ENCODE measurements at places on chromosomes 4 and X.

GRCh38 chr4:130127297-130127696, 1031.3 kb downstream of the C4orf33 start:
- DNase-seq, result no peak

DNA sequence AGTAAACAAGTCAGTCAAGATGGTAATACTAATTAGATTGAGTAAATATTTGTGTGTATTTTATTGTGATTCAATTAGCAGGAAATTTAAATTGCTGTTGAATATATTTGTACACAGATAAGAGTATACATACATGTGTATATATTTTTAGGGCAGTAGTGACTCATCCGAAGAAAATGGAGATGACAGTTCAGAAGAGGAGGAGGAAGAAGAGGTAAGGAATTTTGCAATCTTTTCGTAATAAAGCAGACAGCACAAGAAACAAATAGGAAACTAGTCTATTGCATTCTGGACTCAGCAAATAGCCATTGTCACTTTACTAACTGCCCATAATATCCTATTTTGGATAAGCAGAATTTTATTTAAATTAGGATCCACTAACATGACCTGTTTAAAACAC, 6.6 kb downstream of the IBSP start:
- DNase-seq, result no peak

DNA sequence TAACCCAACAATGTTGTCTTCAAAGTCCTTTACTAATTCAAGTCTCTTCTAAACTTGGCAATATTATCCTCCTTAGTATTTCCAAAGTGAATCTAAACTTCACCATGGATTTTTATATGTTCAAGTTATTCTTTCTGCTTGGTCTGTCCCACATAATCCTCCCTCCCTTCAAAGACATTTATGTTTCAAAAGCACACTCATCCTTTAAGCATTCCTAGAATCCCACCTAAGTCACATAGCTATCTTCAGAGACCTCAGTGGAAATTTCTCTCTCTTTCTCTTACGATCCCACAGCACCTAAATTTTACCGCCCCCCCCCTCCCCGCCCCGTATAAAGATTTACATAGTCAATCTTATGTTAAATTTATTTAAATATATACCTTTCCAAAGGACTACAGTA, 314.9 kb upstream of the GRIA3 start:
- DNase-seq, result no peak

DNA sequence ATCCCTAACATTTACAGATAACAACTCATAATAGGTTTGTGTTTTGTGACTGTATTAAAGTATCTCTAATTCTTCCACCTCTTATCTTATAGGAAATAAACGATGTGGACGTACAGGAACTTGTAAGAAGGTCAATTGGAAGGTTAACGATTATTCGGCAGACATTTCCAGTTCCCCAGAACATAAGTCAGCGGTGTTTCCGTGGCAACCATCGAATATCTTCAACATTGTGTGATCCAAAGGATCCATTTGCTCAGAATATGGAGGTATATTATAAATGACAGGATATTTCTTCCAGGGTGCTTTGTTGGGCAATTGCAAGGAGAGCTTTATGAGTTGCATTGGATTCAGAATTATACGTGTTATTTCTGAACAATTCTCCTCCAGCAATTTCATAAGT, 611.9 kb upstream of the ATOH1 start:
- no peak for DNase-seq

GRCh38 chrX:46254641-46255040, 290.6 kb downstream of the ZNF674 start:
- no peak for DNase-seq

DNA sequence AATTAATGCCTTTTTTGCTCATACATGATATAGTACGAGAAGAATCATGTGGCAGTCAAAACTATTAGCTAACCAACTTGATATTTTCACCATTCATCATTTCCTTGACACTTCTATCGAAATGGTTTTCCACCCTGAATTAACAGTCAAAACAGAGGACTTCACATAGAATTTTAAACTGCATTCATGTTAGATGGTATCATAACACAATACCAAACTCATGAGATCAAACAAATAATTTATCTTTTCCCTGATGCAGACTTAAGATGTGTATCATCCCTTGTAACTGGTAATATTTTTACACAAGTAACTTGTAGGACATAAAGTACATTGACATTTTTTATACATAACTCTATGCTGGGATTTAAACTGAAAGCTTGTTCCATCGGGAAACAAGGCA, 18.2 kb upstream of the ANTXR2 start:
- no peak for DNase-seq

GRCh38 chr4:5883916-5884315, 9.0 kb downstream of the CRMP1 start:
- DNase-seq, result no peak

- no peak for DNase-seq
Observed at GRCh38 chr4:182826391-182826790, 90.8 kb downstream of the DCTD start.
